Karpas-422 (cell line): ENCODE measurements at places on chromosomes 7 and 10. TPM values are rescaled to one million over a fixed set of nuclear protein-coding genes. Genes with fewer than 3 reads are reported as not detected.

DNA sequence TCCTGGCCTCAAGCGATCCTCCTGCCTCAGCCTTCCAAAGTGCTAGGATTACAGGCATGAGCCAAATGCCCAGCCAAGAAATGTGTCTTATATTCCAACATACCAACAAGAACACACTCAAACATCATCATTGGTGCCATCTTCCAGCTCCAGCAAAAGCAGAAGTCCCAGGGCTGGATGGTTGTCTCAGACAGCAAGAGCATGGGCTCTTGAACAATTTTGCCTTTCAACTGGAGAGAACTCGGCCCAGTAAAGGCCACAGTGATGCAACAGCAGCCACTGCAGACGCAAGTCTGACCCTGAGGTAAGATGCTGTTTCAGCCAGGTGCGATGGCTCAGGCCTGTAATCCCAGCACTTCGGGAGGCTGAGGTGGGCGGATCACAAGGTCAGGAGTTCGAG, 52.8 kb upstream of the NFE2L3 start:
- no peak for DNase-seq

DNA sequence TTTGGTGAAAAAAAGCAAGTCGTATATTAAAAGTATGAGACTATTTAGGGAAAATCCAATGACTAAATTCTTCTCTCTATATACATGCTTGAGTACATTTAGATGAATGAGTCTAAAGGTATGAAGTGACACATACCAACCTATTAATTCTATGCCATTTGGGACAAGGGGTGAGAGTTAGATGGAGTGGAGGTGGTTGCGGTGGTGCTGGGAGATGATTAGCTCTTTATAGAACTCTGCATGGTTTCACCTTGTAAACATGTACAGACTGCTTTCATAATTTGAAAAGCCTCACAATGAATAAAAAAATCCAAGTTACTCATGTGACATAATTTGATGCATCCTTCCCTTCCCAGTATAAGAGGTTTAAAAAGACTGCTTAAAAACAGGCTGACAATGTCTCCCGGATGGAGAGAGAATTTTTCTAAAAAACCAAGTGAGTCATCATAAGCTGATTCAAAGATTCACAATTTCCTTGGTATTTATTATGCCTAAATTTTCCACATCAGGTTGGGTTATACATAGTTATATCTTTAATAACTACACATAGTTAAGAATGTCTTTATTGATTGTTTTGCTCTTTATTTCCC, 572.8 kb downstream of the REEP3 start:
- DNase-seq = no peak

Gene NKX6-2
- total RNA-seq = not detected in 2 replicates

DNA sequence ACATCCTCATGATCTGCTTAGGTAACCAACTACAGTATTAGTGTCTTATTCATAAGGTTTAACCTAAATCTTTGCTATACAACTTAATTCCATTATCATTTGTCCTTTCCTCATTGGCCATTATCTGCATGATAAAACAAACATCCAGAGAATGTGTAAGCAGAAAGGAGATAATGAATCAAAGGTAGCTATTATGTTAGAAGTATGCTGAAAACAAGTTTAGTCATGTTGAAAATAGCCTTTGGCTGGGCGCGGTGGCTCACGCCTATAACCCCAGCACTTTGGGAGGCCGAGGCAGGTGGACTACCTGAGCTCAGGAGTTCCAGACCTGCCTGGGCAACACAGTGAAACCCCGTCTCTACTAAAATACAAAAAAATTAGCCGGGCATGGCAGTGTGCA, 78.2 kb downstream of the NT5C2 start:
- no peak for DNase-seq

Gene IFIT1B
- total RNA-seq = 0.78 TPM in 1 of 2 replicates, not detected in the other

GRCh38 chr10:3404381-3404780, 231.8 kb upstream of the PITRM1 start:
- no peak for DNase-seq

Gene WIPF3
- total RNA-seq = not detected in 2 replicates

GRCh38 chr10:95832216-95833041, 75.3 kb upstream of the CC2D2B start:
- DNase-seq = no peak

GRCh38 chr10:26859241-26860101, 1.3 kb downstream of the ABI1 start:
- DNase-seq = peak; percentile 60

DNA sequence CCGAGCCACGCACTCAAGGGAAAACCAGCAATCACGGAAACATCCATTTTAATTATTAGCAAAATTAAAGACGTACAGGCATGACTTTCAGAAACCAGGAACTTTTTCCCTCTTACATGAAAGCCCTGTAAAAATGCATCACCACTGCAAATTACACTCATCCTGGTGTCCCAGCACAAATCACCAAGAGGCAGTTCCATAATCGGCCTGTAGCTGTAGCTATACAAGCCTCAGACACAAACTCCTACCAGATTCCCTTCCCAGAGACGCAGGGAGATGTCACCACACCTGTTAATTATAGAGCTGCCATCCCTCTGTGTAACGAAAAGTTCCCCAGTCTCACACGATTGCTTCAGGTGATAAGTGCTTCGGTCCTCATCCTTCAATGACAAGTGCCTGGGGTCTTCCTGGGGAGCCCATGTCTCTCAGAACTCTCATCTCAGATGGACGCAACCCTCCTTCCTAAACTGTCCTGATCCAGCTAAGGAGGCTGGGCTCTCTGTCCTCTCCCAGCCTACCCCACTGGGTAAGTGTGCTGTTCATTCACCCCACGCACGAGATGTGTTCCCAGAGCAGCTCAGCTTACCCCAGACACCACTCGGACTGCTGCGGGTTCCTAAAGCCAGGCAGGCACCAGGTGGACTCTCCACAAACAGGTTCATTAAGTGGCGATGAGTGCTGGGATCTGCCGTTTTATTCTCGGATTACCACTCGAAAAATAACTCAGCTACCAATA, 5.9 kb downstream of the FGFR2 start:
- no peak for DNase-seq

- DNase-seq = no peak
These were observed 10.2 kb downstream of the ATP6V0E2 start for GRCh38 chr7:149884016-149884415.

DNA sequence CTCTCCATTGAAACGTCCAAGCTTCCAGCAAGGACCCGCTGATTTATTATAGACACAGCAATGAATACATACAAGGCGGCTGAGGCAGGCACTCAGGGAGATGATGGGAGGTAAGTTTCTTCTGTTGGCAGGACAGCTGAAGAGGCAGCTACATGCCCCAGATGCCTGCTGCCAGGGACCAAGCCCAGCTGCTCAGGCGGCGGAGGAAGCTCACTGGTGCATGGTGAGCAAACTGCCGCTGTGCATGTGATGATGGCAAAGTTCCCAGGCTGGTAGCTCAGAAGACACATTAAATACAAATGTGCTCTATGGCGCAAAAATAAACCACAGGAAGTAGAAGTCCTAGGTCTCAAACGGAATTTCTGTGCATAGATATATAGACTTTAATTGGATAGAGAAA, 2.3 kb downstream of the DNTT start:
- DNase-seq = peak; percentile 57

DNA sequence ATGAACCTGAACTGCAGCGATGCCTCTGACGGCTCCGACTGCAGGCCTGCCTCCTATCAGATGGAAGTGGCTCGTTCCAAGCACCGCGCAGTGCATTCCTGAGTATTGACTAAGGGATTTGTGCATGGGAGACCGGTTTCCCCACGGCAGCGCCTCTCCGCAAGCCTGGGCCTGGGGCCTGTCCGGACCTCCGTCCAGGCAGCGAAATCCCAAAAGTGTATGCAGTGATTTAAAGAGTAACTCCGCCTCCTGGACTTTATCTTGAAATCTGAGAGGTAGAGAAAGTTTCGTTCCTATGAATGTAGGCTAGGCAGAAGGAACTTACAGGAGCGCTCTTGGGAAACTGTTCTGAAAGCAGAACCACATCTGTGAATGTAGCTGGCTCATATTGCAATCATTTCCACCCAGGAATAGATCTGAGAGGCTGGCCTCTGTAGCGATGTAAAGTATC, 106.2 kb upstream of the CELF2 start:
- DNase-seq = no peak

DNA sequence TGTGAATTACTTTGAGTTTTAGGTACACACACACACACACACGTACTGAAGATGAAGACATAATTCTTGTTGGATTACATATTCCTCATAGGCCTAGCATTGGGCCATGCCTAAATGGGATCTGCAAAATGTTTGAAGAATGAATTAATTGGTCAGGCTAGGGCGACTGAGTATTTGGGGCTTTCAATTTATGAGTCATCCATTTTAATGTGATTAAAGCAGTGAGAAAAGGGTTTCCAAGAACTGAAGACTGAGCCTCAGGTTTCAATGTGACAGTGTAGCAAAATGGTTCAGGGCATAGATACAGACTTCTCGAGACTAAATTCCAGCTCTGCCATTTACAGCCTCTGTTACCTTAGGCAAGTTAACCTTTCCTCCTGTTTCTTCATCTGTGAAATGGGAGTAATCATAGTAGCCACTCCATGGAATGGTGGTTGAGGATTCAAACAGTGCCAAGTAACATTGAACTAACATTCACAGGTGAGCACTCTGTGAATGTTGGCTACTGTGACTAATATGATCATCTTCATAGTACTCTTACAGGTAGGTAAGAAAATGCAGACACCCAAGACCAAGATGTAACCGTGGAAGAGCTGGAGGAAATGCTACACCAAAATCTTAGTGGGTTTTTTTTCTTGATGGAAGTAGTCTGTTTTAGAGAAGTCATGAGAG, 7.6 kb downstream of the BPGM start:
- DNase-seq = no peak
